Stimulated activated CD8-positive, alpha-beta memory T cell treated with anti-CD3 and anti-CD28 coated beads, Interleukin-12 subunit alpha, Interleukin-12 subunit beta, amount 100 ng/mL, for 4 hours (primary cell): ENCODE measurements at places on chromosomes 6 and 20.

DNA sequence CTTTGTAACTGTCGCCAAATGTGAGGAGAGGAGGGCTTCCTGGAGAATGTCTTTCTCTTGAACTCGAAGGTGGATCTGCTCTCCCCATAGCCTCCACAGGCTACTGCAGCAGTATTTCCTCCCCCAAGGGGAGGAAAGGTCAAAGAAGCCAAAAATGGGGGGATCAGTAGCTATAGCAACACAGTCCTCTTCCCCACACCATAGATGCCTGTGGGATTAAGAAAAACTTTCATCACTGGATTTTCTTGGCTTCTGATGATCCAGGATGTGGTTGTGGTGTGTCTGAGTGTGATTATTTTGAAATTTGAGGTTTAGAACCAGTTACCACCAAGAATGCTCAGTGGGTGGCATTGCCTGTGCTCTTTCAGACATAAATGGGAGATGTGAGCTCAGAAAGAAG is 140.1 kb upstream of the SPACA1 start:
- no peak for DNase-seq

GRCh38 chr20:6954219-6954618 is 186.7 kb downstream of the BMP2 start:
- DNase-seq: no peak

DNA sequence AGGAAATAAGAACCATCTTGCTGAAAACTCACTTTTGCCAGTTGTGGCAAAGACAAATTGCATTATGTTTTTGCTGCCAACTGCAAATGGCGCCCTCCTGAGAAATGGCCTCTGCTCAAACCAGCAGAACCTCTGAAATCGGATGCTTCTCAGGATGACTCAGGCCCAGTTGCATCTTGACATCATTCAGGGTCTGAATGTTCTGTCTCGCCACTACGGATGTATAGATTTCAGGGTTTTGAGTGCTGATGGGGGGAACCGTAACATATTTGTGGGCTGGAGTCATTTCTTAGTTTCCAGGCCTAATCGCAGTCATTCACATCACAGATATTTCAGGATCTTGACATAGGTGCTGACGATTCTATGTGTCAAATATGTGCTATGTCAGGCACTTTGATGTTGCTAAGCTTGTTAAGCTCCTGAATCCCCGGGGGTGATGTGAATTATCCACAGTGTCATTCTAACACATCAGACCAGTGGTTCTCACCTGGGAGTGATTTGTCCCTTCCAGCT is 207.1 kb downstream of the NFATC2 start:
- no peak for DNase-seq

DNA sequence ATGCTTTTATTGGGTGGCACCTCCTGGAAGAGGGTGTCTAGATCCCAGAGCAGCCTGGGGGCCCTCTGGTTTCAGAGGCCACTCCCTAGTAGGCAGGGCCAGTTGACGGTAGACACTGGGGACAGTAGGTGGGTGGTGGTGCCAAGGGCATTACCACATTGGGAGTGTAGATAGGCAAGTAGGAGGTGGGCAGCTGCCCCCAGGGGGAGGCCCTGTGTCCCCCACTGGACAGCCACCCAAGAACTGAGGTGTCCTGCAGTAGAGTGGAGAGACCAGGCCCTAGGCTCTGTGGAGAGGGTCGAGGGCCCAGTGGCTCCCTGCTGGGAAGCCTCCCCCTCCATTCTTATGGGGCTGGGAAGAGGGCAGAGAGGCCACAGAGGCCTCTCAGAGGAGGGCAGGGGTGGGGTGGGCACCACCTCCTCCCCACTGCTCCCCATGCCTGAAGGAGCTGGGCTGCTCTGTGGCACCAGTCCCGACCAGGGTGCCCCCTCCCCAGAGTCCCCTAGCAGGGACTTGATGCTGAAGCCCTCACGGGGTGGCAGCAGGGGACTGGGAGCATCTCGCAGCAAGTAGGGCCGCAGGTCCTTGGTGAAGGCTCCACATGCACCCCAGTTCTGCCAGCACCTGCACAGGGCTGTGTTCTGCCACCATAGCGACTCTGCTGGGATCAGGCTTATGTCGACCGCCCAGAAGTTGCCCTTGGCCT is 305.0 kb upstream of the KCNQ5 start:
- DNase-seq: no peak

- peak; percentile 43 for DNase-seq
Observed at GRCh38 chr6:20291764-20292580, 79.7 kb upstream of the MBOAT1 start.

DNA sequence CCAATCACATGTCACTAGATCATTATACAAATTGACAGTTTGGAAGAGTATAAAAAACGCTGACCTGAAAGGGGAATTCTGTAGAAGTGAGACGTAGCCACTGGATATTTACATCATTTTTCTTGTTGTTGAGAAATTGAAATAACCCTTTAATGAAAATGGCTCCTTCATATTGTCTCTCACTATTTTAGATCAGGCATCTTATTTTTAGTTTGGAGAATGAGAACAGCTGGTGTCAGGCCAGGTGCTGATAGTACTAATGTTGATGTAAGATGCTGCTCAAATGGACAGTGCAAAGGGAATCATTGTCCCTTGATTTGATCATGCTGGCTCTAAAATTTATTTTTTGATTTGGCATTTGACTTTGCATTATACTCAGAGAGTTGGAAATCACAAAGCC is 17.4 kb downstream of the NKAIN2 start:
- DNase-seq: no peak

DNA sequence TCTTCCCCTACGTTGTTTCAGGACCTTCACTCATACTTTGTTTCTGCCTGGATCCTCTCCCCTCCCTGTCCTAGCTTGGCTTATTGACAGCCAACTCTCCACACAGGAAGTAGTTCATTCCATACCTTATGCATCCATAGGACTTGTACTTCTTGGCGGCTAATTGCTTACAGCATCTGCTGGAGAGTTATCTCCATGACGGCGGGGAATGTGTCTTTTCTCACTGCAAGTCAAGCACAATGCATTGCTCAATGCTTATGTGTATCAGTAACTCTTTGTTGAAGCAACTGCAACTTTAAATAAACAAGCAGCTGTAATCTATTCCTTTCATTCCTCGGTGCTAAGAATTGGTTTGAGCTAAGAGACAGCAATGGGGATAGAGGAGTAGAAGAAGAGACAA is 551.3 kb upstream of the EPHA7 start:
- DNase-seq: no peak

GRCh38 chr6:77368660-77369313 is 94.5 kb downstream of the HTR1B start:
- no peak for DNase-seq

- DNase-seq: no peak
Observed at GRCh38 chr20:25325073-25325472, 65.6 kb downstream of the ABHD12 start.

DNA sequence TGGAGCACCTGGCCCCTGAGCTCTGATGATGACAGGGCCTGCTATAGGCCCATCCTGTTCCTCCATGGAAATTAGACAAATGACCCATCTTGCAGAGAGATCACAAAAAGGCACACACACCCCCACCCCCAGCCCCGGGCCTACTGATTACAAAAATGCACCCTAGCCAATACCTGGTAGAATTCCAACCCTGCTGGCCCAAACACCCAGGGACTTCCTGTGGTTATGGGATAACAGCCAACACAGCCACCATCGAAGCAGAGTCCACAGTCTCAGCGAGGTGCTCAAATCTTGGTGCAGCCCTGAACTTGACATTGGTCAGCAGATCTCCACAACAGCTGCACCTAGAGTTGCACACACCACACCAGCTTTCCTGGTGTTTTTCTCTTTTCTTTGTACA is 17.0 kb downstream of the NCR2 start:
- DNase-seq: no peak

GRCh38 chr6:90230548-90231215 is 66.0 kb downstream of the BACH2 start:
- DNase-seq: no peak

GRCh38 chr6:165081944-165082532 is 227.4 kb downstream of the C6orf118 start:
- no peak for DNase-seq

- no peak for DNase-seq
Observed at GRCh38 chr6:88266126-88266525, 100.0 kb upstream of the CNR1 start.

DNA sequence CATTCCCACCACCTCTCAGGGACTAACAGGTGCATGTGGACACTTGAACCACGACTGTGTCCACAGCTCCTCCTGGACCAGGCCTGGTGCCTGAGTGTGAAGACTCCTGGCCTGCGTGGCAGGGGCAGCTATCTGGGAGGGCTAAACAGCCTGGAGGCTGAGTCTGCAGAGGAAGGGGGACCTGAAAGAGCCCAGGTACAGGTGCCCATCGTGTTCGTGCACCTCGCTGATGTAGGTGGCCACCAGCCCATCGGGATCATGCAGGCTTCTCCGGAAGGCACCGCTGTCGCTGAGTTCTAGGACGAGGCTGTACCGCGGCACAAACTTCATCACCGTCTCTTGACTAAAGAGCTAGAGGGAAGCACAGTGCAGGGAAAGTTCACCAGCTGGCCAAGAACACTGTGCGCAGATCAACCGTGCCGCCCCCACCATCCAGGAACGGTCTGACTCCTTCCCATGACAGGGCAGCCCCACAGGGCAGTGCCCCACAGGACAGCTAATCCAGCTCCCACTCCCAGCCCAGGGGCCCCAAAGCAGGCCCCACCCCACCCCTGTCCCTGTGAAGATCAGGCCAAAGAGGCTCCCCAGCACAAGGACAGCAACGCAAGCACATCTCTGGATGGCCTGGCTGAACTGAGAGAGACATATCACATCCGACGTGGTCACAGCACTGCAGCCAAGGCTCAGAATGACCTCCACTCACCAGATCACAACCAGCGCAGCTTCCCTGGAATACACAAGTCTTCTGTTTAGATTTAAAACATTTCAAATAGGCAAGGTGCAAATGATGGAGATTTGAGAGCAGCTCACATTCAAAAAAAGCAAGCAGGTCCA is 14.8 kb downstream of the CST7 start:
- DNase-seq: no peak

DNA sequence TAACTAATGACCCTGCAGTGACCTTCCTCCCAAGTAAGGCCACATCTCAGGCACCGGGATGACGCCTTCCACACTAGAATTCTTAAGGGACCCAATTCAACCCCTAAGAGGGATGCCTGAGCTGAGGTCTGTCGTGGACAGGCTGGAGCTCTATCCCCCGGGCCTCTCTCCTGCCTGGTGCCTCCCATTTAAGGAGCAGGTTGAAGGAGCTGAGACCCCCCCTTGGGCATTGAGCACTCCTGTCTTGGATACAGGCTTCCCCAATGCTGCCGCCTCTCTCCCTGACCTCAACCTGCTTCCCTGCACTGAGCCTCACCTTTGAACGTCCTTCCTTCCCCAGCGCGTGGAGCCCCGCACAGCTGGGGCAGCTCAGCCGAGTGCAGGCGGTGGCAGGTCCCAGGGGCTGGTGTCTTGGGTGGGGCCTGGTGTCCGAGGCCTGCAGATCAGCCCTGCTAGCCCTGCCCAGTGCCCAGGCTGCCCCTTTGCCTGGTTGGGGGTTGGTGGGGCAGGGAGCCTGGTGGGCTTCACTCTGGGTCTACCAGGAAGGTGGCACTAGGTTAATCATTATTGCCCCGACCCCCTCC is 19.9 kb upstream of the BHLHE23 start:
- DNase-seq: no peak
